ENCODE measurements at places on chromosomes 3 and 15.

DNA sequence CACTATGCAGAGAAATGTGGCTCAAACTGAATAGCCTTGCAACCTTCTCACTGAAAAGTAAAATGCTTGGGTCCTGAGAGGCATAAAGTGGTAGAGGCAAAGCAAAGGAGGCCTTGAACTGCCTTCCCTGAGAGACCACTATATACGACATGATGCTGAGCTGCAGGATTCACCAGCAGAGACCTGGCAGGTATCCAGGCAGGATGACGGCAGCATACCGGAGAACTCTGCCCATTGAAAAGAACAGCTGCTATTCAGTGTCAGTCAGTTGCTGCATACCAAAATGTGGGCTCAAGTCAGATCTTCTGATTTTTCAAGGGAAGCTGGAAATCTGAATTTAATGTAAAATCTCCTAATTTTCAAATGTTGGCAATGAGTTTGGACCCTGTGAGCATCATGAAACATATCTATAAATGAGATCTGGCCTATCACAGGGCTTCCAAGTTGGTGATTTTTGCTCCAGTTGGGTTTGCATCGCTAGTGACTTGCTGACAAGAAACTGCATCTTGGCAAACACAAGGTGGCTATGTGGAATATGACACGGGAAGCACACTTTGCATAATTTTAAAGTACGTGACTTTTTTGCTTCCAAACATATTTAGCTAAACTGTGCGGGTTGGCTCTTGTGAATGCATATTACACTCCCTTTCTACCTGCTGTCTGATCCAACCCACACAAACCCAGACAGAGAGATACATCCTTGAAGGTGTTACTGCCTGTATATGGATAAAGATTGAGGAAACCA lies 529.0 kb downstream of the AGBL1 start:
- no peak overlapping the region for H3K27ac ChIP-seq
- no peaks in the 10 kb centered on the region for H3K36me3 ChIP-seq
- no peak overlapping the region for H3K4me3 ChIP-seq

GRCh38 chr3:149717391-149718056 lies 34.8 kb downstream of the COMMD2 start:
- DNase-seq: no peak
- no peak overlapping the region for H3K4me3 ChIP-seq
- peaks cover 3% of the 10 kb centered on the region for H3K27me3 ChIP-seq
- H3K4me1 ChIP-seq: peaks cover 2% of the 10 kb centered on the region

DNA sequence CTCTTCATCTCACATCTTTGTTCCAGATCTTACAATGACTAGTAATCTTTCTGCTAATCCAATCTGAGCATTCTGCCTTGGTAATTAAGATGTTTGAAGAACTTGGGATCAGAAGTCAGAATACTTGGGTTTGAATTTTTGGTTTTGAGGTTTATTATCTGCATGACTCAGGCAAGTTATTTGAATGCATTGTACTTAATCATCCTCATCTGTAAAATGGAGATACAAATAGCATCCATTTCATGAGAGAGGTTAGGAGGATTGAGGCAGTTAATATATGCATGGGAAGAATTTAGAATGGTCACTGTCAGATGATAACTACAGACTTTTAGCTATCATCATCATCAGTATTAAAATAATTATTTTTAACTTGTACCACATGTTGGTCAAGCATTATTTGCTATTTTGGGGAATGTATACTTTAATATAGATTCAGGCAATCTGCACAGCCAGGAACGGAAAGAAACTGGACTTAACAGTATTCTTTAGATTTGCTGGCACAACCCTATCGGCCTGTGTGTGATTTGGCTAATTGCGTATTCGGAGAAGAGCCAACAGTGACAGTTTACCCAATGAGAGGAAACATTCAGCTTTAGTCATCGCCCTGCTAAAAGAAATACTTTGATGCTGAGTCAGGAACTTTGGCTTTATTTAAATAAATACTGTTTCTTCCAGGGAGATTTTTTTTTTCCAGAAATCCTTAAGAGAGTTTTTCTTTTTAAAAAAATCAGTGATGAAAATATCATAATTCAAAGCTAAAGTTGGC lies 600.0 kb downstream of the ROBO1 start:
- H3K27ac ChIP-seq: no peak overlapping the region
- H3K4me1 ChIP-seq: no peaks in the 10 kb centered on the region
- H3K4me3 ChIP-seq: no peak overlapping the region
- H3K36me3 ChIP-seq: no peaks in the 10 kb centered on the region
- no peaks in the 10 kb centered on the region for H3K27me3 ChIP-seq

GRCh38 chr3:167728632-167729323 lies 5.9 kb downstream of the PDCD10 start:
- no peaks in the 10 kb centered on the region for H3K27me3 ChIP-seq
- DNase-seq: no peak
- no peak overlapping the region for H3K4me3 ChIP-seq
- peaks cover 34% of the 10 kb centered on the region for H3K4me1 ChIP-seq

DNA sequence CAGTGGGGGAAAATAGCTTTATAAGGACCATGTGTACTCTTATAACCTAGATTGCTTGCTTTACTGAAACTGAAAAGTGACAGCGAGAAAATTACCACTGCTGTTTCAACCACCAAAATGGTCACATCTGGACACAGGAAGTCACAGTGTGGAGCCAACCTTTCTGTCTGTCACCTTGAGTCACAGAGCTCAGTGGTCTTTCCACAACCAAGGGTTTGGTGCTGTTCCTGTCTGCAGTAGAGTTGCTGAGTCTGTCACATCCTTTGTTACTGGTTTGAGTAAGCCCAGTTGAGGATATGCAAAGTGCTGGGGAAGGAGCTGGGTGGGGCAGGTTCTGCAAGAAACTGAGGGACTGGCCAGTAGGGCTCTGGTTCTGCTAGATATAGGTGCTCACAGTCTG lies 139.1 kb upstream of the EIF1B start:
- DNase-seq: no peak
- H3K36me3 ChIP-seq: no peaks in the 10 kb centered on the region
- no peaks in the 10 kb centered on the region for H3K27me3 ChIP-seq

- H3K4me3 ChIP-seq: no peak overlapping the region
- H3K36me3 ChIP-seq: peaks cover 3% of the 10 kb centered on the region
- no peak overlapping the region for H3K27ac ChIP-seq
- no peak for DNase-seq
- no peaks in the 10 kb centered on the region for H3K4me1 ChIP-seq
Observed at GRCh38 chr15:95857758-95858157, 472.7 kb upstream of the NR2F2 start.

Measured in activated naive CD8-positive, alpha-beta T cell treated with anti-CD3 and anti-CD28 coated beads, Interleukin-2, amount 10 ng/mL, durations not matched to agents 7 days and 5 days (primary cell).